ENCODE measurements at places on chromosomes 2 and 18.

GRCh38 chr2:159285929-159286708 lies at the start of gene WDSUB1:
TSS of gene WDSUB1 (minus strand) at chr2:159286703. CDS start at chr2:159283069, 3,634 bp downstream.
- DNase-seq, result no peak

DNA sequence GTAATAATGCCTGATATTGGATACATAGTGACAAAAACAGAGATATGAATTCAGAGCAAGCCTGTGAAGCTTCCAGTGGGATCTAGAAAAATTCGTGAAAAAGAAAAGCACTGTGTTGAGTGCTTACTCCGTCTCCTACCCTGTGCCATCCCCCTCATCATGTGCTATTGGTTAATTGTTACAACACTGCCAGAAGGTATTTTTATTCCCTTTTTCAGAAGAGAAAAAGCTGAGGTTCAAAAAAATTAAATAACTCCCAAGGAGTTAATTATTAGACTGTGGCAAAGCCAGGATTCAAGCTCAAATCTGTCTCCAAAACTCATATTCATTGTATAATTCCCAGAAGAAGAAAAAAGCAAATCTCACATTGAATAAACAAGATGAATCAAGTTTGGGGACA lies 735.5 kb upstream of the ACVR2A start:
- no peak for DNase-seq

DNA sequence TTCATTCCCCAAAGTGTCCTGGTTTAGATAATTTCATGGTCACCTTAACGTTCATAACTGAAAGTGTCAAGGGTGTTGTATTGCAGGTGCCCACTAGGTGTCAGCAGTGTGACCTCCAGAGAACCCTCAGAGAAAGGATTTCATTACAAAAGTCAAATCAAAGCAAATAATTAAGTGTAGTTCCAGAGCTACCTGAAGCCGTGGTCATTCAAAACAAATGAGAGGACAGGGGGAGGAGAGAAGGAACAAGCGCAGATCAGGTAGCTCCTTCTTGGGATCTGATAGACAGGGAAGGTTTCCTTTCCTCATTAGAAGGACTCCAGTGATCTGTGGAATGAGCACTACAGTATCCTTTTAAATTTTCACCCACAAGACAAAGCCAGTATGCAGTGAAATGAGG lies at the start of gene SLC9A4:
SLC9A4 (plus strand) TSS at position 207 of the 400 bp plus-strand sequence. CDS start 534 bp downstream, outside the sequence.
- DNase-seq, result peak; percentile 49

DNA sequence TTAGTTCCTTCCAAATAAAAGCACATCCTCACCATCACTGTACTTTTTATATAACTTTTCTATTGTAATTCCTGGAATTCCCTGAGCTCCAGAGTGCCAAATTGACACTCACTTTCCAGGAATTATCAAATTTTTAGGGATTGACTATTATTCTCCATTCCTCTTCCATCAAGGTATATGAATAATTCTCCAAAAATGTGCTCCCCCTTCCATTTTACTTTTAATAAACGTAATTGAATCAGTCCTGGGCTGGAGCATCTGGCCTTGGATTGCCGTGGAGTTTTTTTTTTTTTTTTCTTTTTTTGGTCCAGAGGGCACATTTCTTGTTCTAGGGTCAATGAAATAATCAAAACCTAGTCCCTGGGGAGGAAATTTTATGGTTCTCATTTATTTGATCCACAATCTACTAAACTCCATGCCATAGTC lies 304.3 kb downstream of the CDCA7 start:
- no peak for DNase-seq

- DNase-seq, result no peak
These were observed 6.1 kb downstream of the ARHGEF4 start for GRCh38 chr2:130842770-130843169.

- DNase-seq, result no peak
These were observed 226.4 kb upstream of the CXCR4 start for GRCh38 chr2:136344339-136344738.

- DNase-seq, result no peak
These were observed 2.9 kb upstream of the GREB1 start for GRCh38 chr2:11530864-11531465.

DNA sequence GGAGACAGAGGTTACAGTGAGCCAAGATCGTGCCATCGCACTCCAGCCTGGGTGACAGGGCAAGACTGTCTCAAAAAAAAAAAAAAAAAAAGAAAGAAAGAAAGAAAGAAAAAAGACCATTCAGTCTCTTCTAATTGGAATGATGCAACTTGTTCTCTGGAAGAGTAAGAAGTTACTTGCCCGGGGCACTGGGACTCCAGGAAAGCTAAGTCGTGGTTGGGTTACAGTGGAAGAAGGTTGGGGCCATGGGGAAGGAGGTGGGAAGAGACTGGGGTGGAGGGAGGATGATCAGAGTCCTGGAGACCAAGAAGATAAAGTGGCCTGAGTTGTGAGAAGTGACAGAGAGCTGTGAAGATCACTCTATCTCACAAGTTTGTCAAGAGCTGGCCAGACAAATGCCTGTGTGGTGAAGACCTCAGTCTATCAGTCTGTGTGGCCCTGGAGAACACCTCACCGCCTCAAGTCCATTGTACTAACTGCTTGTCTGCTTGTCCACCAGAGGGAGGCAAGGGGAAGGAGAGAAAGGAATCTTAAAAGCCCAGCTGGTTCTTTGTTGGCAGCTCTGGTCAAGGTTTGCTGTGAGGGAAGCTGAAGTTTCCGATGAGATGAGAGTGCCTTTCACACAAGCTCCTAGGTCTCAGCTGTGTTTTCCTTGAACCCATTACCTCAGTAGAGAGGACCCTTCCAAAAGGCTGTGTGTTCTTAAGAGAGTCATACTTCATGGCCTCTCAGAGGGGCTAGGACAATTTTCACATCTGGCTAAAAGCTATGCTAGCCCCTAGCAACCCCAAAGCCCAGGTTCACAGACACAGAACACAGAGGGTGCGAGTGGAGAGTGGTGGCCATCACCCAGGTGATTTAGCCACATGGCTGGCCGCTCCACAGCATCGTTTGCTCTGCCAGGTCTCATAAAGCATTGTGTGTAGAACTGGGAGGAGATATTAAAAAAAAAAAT lies 72.0 kb upstream of the TMEM178A start:
- DNase-seq, result no peak

Measured in T-helper 2 cell (primary cell).